ENCODE measurements at places on chromosomes 13 and 19. TPM values are rescaled to one million over a fixed set of nuclear protein-coding genes. Genes with fewer than 3 reads are reported as not detected.

DNA sequence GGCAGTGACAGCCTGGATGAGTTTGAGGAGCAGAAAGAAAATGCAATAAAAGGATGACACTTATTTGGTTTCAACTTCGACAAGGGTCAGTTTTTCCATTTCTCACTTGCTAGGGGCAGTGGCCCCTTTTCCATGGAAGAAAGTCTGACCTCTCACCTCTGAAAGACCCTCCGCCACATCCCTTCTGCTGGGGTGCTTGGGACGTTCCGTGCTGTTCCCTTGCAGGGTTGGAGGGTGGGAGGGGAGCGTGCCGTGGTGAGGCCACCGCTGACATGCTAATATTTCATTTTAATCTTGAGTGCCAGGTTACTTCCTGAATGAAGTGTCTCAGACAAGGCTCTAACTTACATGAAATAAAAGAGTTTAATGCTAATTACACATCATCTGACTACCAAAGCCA lies 5.2 kb upstream of the ZNF536 start:
- no peak for DNase-seq

- no peak for DNase-seq
These were observed 403.3 kb downstream of the COG6 start for GRCh38 chr13:40058757-40059236.

GRCh38 chr19:45765702-45766295 lies 3.3 kb downstream of the SIX5 start:
- no peak for DNase-seq

GRCh38 chr19:13083627-13084026 lies 19.0 kb downstream of the LYL1 start:
- no peak for DNase-seq

- DNase-seq = no peak
These were observed 264.4 kb downstream of the UQCRFS1 start for GRCh38 chr19:28948566-28948965.

DNA sequence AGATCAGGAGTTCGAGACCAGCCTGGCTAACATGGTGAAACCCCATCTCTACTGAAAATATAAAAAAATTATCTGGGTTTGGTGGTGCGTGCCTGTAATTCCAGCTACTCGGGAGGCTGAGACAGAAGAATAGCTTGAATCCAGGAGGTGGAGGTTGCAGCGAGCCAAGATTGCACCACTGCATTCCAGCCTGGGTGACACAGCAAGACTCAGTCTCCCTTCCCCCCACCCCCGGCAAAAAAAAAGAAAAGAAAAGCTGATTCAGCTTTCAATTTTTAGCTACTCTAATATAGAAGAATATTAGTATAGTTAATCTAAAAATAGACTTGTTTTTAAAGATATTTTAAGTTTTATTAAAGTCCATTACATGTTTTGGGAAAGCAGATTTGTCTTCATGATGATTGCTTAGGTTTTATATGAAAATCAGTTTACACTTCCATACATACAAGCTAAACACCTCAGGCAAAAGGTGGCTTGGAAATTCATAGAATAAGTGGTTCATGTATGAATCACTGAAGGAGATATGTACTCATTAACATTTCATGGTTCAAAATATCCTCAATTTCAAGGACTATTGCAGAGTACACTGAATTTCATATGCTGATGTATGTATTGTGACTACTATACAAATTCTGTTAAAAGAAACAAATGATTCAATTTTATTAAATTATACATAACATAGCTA lies 165.2 kb downstream of the TDRD3 start:
- DNase-seq = no peak

DNA sequence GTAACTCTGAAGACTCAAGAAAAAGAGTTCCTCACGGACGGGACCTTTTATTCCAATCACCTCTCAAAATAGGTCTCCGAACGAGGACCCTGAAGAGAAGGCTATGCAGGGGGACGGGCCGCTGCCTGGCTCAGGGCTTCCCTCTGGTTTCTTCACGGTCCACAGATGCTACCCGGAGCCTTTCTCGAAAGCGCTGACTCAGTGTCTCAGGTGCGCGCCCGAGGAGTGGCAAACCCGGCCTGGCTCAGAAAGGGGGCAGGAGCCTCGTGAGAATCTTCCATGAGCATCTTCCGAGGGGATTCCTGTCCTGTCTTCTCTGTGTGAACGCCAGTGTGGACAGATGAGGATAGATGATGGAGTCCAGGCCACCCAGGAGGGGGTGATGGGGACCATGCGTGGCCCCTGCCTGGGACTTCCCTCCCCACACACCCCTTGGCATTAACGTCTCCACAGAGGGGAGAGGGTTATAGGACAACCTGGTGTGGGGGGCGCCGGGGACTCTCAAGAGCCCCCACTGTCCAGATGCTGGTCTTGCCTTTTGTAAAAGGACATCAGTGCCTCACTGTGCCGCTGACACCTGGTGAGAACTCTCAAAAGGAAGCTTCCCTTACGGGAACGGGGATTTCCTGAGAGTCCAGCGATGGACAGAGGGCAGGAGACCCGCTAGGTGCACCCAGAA lies 16.5 kb downstream of the LSM4 start:
- DNase-seq = no peak

DNA sequence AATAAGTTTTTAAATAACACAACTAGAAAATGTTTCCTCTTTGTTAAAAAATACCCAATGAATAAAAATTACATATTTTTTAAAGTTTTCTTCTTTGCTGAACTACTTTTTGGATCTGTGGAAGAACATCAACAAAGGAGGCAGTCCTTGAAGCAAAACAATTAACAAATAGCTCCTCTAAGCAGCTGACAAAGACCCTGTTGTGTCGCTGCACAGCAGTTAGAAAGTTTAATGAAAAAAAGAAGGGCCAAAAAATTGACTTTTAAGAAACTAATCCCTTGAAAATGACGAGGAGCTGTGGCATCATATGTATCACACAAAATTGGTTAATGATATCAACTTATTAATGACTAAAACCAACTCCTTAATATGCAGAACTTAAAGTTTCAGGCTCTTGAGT lies 72.1 kb downstream of the SLITRK1 start:
- DNase-seq = no peak

GRCh38 chr19:21432590-21432989 lies 35.7 kb downstream of the ZNF493 start:
- DNase-seq = no peak

DNA sequence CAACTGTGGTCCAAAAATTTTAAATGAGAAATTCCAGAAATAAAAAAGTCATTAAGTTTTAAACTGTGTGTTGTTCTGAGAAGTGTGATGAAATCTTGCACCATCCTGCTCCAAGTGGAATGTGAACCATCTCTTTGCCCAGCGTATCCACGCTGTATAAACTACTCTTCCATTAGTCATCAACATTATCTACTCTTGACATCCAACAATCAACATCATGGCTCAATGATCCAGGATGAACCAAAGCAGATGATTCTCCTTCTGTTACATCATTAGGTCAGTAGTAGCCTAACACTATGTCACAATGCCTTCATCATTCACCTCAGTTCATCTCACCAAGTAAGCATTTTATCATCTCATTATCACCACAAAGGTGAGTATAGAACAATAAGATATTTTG lies 55.3 kb downstream of the SUCLA2 start:
- no peak for DNase-seq

DNA sequence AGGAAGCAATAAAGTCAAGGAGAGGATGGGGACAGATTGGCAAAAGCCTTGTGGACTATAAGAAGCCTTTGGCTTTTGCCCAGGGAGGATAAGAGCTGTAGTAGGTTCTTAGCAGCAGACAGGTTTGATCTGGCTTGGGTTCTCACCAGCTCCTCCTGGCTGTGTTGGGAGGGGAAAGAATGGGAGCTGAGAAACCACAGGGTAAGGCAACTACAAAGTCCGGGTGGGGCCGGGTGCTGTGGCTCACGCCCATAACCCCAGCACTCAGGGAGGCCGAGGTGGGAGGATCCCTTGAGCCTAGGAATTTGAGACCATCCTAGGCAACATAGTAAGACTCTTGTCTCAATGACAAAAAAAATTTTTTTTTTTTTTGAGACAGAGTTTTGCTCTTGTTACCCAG lies 20.6 kb downstream of the NECTIN2 start:
- no peak for DNase-seq

DNA sequence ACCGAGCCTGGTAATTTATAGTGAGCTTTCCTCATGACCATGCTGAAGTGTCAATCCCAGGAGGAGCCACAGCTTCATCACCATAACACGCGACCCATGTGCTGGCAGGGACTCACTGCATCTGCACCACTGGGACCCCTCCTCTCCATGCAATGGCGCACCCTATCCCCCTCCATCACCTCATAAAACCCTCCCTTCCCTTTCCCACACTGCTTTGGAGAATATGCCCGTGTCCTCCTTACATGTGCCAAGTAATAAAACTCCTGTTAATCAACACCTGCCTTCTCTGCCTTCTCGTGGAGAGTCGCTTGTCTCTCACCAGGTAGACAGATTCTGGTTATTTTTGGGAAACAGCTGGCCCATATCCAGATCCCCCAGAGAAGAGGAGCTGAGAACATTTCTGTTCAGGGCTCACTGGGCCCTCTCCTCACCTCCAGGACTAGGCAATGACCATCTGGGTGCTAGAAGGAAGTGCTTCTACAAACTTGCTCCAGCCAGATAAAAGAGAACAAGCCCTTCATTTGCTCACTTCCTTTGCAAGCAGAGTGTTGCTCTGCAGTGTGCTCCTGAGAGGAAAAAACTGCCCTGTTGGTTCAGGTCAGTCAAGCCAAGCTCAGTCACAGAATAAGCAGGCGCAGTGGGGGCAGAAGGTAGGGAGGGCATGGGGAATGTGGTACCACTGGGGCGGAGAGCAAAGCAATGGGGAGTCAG lies 894.3 kb downstream of the UQCRFS1 start:
- DNase-seq = no peak

GRCh38 chr19:10891405-10892086 lies 20.2 kb downstream of the CARM1 start:
- no peak for DNase-seq

DNA sequence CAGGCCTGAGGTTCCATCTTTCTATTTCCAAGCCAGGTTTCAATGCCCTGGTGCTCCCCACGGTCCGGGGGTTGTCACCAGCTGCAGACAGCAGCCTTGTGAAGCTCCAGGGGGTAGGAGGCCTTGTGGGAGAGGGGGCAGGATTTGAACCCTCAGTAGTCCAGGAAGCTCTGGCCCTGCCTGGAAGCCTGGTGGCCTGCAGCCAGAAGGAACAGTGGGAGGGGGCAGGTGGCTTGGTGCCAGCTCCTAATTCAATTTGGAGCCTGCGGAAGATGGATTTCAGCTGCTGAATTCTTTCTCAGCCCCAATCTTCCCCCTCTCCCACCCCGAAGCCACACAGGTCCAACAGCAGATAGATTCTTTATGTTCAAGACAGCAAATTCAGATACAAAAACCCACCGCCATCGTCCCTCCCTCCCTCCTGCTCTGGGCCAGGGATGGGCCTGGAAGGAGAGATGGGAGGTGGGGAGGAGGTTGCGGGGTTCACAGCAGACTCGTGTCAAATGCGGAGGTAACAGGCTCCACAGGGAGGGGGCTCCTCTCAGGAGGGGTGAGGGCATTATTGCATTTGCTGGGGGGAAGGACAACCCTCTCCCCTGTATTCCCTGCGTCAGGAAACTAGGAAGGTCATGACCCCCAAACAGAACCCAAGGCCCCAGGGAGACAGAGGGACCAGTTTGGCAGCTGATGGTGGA lies 2.4 kb upstream of the PTGER1 start:
- DNase-seq = no peak

DNA sequence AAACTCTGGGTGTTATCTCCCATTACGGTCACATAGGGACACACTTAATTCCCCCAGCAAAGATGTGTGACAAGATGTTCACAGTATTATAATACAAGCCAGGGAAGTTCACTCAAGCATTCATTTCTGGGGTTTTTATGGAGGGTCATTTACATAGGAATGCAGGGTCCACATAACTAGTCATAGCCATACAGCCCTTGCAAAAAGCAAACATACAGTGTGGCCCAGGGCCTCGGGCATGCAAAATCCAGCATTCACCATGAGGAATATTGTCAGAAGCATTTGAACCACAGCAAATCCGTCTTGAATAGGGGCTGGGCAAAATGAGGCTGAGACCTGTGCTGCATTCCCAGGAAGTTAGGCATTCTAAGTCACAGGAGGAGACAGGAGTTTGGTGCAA lies 13.0 kb upstream of the ZNF460 start:
- no peak for DNase-seq

DNA sequence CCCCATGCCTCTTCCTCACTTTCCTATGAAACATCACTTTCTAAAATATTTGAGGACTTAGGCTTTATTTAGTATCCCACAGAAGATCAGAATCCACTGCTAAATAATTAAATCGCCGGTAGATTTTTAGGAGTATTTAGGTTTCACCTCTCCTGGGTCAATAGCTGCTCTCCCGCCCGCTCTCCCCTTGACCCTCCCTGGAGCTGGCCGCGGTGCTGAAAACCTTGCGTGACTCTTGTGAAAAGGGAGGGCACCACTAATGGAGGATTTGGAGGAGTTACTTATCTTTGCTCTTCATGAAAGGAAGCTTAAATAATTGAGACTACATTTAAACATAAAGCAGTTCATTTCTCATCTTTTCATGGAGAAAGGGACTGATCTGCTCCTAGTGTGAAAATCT lies 14.1 kb downstream of the POU4F1 start:
- DNase-seq = no peak

GRCh38 chr13:22141716-22142115 lies 470.8 kb downstream of the FGF9 start:
- DNase-seq = no peak

DNA sequence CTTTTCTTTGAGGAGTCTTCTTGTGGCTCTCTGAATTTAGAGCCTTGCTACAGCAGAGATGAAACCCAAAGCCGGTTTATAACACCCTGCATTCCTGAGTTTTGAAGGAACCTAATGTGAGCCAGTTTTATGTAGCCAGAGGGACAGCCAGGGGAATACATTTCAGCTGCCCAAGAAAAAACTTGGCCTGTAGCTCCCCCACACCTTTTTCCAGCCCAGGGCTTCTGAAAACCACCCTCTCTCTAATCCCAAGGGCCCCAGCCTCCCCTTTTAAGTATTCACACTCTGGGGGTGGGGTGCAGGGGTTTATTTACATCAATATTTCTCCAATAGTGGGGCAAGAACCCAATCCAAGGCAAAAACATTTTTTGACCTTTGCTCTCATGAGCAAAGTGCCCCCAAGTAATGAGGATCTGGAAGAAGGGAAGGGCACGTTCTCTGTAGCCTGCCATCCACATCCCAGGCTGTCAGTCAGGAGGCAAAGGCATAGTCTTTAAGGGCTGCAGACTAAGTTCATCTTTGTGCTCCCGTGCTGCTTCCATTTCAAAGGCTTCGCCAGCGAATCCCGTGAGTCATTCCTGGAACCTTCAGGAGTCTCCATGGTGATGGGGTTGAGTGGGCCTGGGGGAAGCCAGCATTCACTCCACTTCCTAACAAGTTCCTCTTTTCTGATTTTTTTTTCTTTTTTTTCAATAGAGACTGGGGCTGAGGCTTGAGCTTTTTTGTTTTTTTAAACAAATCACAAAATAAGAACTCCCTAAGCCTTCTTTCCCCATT lies 33.2 kb upstream of the MEDAG start:
- DNase-seq = peak; percentile 97

- peak; percentile 67 for DNase-seq
These were observed 4.1 kb downstream of the DLL3 start for GRCh38 chr19:39502640-39503417.

- no peak for DNase-seq
These were observed 207.3 kb downstream of the DLEU7 start for GRCh38 chr13:50636007-50636704.

WDR88 gene
- total RNA-seq = not detected

ETV2 gene
- total RNA-seq = 0.95 TPM

GPR180 gene
- 8.9 TPM for total RNA-seq

ZNF541 gene
- not detected for total RNA-seq

CRX gene
- not detected for total RNA-seq

UBE2M gene
- total RNA-seq = 106 TPM

SLC7A9 gene
- not detected for total RNA-seq

LSM7 gene
- total RNA-seq = 124 TPM

ZNF358 gene
- 52.1 TPM for total RNA-seq

ANGPTL8 gene
- not detected for total RNA-seq

EBI3 gene
- 0.29 TPM for total RNA-seq

KIR2DL3 gene
- not detected for total RNA-seq

LILRA5 gene
- total RNA-seq = not detected
